ENCODE measurements at places on chromosomes 7 and 10.

- no peak for DNase-seq
These were observed 67.4 kb upstream of the LAMB4 start for GRCh38 chr7:108197371-108198091.

GRCh38 chr10:80133206-80133605 lies 676 bp downstream of the PLAC9 start:
- DNase-seq, result no peak

DNA sequence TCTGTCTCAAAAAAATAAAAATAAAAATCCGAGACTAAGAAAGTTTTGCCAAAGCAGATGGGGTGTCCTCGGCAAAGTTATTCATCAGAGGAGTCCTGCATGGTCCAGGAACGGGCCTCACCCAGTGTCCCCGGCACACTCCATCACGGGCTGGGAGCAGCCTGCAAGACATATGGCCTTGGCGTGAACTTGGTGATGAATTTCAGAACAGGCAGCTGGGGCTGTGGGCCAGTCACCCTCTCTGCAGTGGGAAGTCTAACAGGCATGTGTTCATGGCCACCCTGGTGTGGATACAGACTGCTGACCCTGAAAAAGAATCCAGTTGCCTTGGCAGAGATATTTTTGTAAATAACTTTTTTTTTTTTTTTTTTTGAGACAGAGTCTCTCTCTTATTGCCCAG lies 34.7 kb downstream of the NPTX2 start:
- DNase-seq, result no peak

GRCh38 chr7:107813524-107813923 lies 10.5 kb upstream of the SLC26A3 start:
- no peak for DNase-seq

DNA sequence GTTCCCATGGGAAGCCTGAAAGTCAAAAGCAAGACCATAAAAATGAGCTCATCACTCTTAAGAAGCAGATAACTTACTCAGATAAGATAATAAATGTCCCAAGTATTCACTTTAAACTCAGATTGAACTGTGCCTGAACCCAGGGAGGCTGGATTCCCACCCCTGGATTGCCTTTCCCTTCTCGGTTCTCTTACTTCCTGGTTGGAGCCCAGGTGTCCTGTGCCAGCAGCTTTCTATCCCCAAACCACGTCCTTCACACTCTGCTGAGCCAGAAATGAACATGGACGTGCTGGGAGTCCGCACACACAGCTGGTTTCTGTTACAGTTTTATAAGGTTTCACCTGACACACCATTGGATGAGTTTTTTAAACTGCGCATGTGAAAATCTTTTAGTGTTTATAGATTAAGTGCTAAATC lies 636.2 kb upstream of the IGFBP3 start:
- DNase-seq, result no peak

DNA sequence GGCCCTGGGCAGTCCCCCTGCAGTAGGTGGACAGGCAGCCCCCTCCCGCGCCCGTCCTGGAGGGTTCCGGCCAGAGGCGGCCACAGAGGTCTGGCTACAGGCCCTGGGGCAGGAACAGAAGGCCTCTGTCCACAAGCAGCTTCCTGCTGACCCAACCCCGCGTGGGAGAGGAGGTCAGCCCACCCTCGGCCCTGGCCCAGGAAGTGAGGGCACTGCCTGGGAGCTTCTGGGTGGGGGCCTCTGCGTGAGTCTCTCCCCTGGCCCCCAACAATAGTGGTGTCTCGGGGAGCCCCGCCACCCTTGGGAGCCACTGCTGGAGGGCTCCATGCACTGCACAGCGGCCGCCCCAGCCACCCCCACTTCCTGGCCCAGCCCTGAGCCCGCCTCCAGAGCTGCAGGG lies 4.7 kb downstream of the MICALL2 start:
- DNase-seq, result no peak

- DNase-seq, result no peak
These were observed 133.7 kb downstream of the FOXP2 start for GRCh38 chr7:114548081-114548980.

DNA sequence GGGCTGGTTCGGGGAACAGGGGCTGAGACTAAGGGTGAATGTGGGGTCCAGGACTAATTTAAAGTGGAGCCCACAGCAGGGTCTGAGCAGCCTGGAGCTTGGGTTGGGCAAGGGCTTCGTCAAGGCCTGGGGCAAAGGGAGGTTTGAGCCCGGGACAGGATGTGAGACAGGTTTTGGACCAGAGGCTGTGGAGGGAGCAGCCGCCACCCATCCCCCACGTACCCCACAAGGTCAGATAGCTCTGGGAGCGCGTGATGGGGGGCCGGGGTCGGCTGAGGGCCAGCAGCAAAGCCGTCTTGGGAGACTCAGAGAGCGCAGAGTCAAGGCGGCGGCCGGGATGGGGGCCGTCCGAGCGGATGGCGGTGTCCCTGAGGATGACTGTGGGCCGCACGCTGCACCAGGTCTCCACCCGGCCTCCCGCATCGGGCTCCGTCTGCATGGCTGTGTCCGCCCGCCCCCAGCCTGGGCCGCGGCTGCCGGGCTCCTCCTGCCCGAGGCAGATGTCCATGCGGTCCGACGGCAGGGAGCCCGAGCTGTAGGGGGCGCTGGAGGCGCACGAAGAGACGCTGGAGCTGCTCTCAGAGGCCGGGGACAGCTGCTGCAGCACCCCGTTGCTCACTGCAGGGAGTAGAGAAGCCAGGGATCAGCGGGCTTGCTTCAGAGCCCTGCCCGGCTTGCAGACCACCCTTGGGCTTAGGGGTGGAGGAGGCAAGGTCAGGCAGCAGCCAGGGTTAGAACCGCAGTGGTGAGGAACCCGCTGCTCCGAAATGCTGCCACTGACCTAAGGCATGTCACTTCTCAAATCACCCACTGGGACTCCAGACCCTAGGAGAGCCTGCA lies 12.1 kb downstream of the PDZD7 start:
- DNase-seq, result peak; percentile 95

- no peak for DNase-seq
These were observed 31.0 kb downstream of the MKLN1 start for GRCh38 chr7:131358636-131359035.

GRCh38 chr10:48844616-48845015 lies 95.0 kb downstream of the LRRC18 start:
- no peak for DNase-seq

GRCh38 chr7:101094376-101094775 lies 9.1 kb downstream of the TRIM56 start:
- DNase-seq, result no peak

GRCh38 chr10:14553448-14553847 lies 221.2 kb downstream of the FAM107B start:
- DNase-seq, result no peak

DNA sequence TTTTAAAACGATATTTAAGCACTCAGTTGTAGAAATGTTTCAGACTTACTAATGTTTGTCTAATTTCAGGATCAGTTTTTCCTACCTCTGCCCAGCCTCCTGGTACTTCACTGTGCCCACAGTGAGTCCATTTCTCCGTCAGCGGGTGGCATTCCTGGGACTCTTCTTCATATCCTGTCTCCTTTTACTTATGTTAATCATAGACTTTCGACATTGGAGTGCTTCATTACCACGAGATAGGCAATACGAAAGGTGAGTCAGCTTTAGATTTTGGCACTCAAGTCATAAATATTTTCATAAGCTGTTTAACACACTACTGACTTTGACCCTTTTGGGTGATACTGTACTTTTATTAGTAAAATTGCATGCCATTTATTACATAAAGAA lies 2.1 kb downstream of the ENTPD7 start:
- no peak for DNase-seq

GRCh38 chr10:74072503-74072902 lies 74.6 kb downstream of the VCL start:
- no peak for DNase-seq

DNA sequence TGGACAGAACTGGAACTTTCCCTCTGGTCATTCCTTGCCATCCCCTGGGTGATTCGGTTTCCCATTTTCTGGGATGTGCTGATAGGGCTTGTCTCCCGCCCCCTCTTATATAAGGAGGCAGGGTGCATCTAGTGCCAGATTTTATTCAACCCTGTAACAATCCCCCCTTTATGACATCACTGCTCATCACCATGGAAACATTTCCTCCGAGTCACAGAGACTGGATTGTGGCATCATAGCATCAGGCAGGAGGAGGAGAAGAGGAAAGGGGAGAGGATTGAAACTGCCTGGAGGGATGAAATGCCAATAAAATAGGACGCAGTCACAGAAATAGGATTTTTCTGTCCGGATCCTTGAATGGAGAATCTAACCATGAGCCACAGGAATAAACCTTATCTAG lies 25.0 kb downstream of the SORCS3 start:
- no peak for DNase-seq

- DNase-seq, result no peak
These were observed 699.9 kb downstream of the INHBA start for GRCh38 chr7:41002741-41003610.

- DNase-seq, result no peak
These were observed 274.4 kb downstream of the THSD7A start for GRCh38 chr7:11557627-11558026.

DNA sequence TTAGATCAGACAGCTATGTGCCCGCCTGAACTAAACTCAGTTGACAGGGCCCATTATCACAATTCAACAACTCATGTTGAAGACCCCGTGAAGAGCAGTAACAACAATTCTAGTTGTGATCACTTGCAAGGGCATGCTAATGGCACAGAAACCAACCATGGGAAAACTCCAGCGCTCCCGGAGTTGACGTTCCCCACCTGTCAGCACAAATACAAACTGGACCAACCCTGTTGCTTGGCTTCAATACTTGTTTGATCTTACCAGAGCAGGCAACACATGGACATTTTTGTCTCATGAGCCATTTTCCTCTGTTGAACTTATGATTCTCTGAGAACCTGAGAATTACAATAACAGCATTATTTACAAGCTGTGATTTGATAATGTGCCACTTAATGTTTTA lies 119.0 kb upstream of the LANCL2 start:
- no peak for DNase-seq

GRCh38 chr10:29555746-29556481 lies 78.9 kb downstream of the SVIL start:
- no peak for DNase-seq

GRCh38 chr7:113800826-113801225 lies 118.0 kb downstream of the PPP1R3A start:
- no peak for DNase-seq

DNA sequence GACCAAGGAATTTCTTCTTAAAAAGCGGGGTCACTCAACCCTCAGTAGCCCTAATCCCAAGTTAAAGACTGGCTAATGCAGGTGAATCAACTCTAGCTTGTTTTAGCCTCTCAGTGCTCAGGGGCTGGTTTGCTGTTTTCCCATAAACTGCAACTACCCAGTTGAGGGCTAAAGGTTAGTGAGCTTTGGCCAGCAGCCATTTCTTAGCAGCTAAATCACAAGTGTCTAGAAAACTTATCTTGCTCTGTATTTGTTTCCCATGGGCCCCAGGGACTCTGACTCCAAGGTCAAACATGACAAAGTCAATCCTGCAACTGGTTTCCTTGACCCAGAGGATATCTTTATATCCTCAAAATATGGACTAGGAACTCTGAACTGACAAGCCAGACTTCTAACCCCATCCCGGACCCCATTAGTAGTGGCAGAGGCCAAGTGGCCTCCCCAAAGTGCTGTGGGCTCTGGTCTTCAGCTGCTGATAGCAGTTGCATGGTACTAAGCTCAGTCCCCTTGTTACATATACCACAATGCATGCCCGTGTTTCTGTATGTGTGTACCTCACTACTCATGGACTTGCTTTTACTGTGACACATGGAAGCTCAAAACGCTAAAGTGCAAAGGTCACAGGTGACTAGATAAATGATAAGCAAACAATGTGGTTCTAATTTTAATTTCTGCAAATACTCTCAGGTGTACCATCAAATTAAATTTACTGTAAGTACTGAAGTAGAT lies 793.0 kb upstream of the IGFBP3 start:
- DNase-seq, result no peak

GRCh38 chr7:104328296-104328969 lies at the start of gene LHFPL3:
Gene LHFPL3 (plus strand): TSS chr7:104328603.
- no peak for DNase-seq

DNA sequence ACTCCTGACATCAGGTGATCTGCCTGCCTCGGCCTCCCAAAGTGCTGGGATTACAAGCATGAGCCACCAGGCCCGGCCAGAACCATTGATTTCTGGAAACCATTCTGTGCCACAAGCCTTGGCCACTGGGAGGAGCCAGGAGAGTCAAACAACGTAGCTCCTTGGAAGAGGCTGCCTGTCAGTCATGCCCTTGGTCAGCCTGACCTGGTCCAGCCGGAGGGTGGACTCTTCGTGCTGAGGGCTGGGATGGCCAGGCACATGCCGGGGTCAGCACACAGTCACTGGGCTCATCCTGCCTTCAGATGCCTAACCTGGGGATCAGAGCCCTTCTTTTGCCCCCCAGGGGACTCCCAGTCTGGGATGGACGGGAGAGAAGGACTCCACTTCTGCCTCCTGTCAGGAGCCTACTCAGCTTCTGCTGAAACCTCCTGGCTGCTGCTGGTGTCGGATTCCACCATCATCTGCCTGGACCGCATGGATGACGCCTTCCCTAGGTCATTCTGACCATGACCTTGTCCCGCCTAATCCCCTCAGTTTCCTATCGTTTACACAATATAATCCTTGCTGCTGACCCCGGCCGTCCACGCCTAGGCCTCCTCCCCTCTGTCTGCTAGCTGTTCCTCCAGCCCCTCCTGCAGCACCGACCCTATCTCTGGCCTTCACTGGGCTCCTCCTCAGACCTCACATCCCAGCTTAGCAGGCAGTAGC lies 30.4 kb downstream of the TMEM270 start:
- no peak for DNase-seq

- DNase-seq, result no peak
These were observed 106.7 kb downstream of the CUX1 start for GRCh38 chr7:101924171-101924570.

GRCh38 chr7:107856806-107857540 lies 34.0 kb upstream of the DLD start:
- DNase-seq, result no peak

- DNase-seq, result no peak
These were observed 146.6 kb downstream of the CTNNA3 start for GRCh38 chr10:67549390-67549789.

DNA sequence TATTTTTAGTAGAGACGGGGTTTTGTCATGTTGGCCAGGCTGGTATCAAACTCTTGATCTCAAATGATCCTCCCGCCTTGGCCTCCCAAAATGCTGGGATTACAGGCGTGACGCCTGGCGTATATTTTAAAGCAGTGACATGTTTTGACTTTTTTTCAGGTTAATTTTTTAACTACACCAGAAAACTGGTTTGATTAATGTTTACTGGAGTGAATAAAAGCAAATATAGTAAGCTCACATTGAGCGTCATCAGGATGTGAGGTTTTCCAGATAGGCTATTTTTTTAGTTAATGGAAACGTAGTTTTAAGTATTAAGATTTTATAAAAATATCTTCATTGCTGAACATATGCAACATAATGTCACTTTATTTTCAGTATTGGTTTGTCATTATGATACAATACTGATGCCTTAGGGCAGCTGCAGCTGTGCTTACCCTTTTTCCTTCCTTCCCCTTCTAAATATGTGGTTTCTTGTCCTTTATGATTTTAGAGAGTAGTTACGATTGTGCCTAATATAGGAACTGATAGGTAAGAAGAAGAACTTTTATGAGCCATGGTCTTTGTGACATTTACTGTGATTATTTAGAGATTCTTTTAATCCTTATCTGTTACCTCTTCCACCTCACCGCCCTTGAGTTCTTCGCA lies 37.3 kb downstream of the TMEM60 start:
- no peak for DNase-seq
